ENCODE measurements at places on chromosomes 5 and 9.

GRCh38 chr9:7336356-7337065 is 463.1 kb downstream of the DMAC1 start:
- DNase-seq: no peak

- DNase-seq: no peak
These were observed 42.9 kb downstream of the UNC5A start for GRCh38 chr5:176853151-176853778.

DNA sequence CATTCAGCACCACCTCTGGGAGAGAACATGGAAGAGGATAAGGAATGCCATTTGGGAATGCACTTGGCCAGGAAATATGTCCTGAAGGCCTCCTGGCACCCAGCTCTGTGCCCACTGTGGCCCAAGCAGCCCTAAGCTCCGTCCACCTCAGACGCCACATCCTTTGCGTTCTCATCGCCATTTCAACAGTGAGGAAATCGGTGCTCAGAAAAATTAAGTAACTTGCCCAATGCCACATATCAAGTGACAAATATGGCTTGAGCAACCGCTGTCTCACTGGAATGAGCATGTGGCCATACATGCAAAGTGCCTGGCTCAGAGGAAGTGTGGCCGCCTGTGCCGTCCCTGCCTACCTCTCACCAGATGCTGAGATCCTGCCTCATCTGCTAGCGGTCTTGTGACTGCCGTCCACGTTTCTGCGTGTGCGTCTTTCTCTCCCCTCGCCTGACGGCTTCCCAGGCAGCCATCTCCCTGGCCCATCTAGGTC is 984 bp upstream of the DOK3 start:
- no peak for DNase-seq

DNA sequence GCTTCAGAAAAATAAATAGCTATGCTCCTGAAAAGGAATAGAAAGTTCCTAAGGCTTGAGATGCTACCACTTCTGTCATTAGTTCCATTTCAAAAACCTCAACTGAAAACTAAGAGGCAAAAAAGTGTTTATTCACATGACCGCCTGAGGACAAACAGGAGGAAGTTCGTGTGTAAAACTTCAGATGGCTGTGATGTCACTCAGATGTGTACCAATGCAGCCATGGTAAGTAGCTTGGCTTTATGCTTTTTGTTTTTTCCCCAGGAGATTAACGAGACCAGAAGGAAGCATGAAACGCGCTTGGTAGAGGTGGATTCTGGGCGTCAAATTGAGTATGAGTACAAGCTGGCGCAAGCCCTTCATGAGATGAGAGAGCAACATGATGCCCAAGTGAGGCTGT is 33.0 kb downstream of the LMNB1 start:
- no peak for DNase-seq

GRCh38 chr5:143705381-143705780 is 106.6 kb upstream of the HMHB1 start:
- no peak for DNase-seq

DNA sequence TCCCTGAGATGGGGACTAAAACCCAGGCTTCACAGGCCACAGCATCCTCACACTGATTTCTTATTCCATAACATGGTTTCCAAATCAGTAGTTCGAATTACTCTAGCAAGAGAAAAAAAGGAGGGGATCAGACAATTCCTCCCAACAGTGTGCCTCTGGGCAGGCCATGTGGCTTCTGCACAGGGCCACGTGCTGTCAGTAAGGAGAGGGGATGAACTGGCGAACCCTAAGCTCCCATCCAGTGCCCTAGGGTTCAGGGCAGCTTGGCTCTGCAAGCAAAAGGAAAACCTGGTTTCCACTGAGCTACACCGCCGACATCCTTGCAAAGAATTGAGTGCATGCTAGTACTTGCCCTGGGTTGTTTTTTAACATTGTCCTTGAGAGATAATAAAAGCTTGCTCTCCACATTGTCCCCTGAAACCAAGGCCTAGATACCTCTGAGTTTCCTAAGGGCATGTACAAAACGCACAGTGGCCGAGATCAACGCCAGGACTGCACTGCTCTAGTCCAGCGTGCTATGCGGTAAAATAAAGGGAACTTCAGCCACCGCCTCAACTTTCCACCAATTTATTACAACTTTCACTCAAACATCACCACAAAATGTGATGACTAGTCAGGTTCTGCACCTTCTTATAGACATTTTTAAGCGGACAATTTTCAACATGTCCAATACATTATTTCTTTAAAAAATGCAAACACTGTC is 4.5 kb downstream of the CAMSAP1 start:
- no peak for DNase-seq

DNA sequence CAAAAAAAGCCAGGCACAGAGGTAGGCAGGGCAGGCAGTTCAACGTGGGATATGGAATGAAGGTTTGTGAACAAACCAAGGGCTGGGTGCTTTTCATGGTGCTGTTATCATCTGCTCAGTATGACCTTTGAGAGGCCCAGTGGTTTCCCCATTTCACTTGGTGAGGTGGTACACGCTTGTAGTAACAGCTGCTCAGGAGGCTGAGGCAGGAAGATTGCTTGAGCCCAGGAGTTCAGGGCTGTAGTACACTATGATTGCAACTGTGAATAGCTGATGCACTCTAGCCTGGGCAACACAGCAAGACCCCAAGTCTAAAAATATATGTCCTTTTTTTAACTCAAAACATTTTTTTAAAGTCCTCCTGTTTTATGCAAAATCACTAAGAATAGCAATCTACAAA is 174.8 kb downstream of the ENC1 start:
- no peak for DNase-seq

- DNase-seq: no peak
These were observed 6.6 kb downstream of the POU4F3 start for GRCh38 chr5:146345240-146345577.

GRCh38 chr5:135916638-135917263 is 21.1 kb upstream of the IL9 start:
- DNase-seq: no peak

Measured in activated naive CD4-positive, alpha-beta T cell treated with Interleukin-2 at 50 U/mL for 16 hours (primary cell).